ENCODE measurements at places on chromosomes 7 and 10.

DNA sequence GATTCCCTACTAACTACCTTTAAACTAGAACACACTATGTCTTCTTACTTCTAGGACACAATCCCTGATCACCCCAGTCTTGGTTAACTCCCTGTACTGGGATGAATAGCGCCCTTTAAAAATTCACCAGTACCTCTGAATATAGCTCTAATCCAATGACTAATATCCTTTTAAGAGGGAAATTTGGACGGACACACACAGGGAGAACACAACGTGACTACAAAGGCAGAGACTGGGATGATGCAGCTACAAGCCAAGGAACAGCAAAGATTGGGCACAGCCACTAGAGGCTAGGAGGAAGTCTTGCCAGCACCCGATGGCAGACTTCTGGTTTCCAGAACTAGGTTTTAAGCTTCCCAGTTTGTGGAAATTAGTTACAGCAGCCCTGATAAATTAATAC, 81.4 kb downstream of the MALSU1 start:
- no peak for DNase-seq

GRCh38 chr10:80452640-80453039, 1.5 kb upstream of the TSPAN14 start:
- no peak for DNase-seq

DNA sequence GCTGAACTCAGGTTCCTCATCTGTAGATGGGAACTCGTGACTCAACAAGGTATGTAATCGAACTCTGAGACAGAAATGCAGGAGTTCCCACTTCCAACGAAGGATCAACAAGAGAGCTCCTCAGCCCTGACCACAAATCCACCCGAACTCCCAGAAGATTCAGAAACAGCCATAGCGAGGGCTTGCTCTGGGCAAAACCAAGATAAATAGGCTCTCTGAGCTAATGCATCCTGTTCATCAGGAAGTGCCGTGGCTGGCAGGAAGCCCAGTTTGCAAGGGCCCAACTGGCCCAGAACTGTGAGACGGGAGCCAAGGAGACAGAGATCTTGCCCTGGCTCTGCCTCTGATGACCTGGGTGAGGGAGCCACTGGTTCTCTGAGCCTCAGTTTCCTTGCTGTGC, 141.7 kb upstream of the PFKP start:
- DNase-seq = no peak

DNA sequence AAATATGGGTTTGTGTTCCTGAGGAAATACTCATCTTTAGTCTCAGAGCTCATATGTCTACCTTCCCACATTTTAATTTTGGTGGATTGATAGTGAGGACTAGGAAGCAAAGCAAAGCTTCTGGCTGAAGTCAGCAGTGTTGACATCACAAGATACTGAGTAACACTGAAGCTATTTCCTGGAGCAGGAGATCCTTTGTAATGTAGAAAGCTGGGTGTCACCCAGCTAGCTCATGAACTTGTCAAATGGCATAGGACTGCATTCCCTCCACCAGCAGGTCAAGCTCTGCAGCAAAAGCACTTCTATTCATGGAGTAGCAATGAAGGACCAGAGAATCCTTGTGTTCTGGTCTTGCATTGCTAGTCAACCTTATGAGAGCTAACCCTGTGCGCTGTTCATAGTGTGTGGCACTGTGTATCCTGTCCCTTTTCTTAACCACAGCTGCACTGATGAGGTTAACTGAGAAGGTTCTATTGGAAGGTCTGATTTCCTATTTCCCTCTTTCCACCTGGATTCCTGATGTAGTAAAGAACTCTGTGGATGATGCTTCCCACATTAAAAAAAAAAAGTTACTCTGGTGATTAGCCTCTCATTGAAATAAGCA, 94.8 kb upstream of the ZNF804B start:
- no peak for DNase-seq

DNA sequence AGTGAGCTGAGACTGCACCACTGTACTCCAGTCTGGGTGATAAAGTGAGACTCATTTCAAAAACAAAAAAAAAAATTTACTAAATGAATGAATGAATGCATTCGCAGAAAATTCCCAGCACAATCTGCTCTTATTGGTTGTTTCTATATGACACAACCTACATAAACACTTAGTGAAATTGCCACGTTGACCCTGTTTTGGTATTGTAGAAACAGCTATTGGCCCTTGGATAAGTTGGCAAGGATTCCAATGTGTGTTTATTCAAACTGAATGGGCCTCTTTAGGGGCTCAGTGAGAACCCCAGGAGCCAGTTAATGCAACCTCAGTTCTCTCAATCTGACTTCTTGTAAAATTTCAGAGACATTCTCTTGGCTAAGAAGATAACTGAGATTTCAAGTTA, 66.0 kb downstream of the HHEX start:
- no peak for DNase-seq

DNA sequence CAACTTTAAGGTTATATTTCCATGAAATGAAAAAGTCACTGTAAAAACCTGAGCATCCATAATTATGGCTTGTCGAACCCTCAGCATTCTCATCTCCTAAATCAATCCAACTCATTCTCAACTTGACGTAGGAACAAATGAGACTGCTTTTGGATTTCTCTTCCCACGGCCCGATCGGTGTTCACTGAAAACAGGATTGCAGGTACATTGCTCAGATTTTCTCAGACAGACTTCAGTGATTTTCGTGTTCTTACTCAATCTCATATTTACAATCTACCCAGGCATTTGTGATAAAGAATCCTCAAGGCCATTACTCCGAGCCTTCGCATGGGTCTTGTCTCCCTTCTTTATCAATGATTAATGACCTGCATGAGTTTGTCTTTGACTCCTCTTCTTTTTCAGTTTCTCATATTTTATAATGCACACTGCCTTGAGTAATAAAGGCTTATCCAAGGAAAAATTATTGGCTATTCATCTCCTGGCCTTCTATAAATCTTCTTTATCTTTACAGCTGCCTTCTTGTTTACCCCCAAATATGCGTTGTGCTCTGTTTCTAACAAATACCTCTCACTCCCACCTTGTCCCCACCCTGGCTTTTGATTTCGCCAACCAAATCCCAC, 90.4 kb upstream of the MYO3A start:
- no peak for DNase-seq

All from stimulated activated CD8-positive, alpha-beta memory T cell treated with anti-CD3 and anti-CD28 coated beads, Interleukin-4, amount 100 ng/mL, for 1 hour (primary cell).